Esophagus squamous epithelium (tissue), 5 donors: ENCODE measurements at places on chromosomes 5 and 9.

GRCh38 chr9:114308361-114308950 is 14.4 kb upstream of the ORM1 start:
- no peak for DNase-seq

DNA sequence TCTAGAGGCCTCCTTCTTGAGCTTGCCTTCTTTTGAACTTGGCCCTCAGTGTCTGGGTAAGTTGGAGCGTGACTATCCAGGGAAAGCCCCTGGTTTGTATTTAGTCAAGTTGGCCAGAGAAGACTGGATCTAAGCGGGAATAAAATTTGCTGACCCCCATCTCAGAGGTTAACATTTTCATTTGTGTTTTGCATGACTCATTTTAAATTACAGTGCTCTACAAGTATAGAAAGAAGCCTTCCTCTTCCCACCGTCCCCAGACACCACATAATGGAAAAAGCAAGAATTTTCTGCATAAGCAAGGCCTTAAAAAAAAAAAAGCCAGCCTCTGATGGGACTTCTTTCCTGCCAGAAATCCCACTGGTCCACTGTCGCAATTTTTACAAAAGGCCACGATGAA is 27.2 kb downstream of the PIK3R1 start:
- DNase-seq: no peak

DNA sequence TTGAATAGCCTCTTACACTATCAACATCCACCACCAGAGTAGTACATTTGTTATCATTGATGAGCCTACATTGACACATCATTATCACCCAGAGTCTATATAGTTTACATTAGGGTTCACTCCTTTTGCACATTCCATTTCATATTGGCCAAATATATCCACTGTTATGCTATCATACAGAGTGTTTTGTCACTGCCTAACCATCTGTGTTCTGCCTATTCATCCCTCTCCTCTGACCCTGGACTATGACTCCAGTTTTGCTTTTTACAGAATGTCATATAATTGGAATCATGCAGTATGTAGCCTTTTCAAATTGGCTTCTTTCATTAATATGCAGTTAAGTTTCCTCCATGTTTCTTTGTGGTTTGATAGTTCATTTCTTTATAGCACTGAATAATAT is 904.7 kb downstream of the TLE1 start:
- DNase-seq: no peak

DNA sequence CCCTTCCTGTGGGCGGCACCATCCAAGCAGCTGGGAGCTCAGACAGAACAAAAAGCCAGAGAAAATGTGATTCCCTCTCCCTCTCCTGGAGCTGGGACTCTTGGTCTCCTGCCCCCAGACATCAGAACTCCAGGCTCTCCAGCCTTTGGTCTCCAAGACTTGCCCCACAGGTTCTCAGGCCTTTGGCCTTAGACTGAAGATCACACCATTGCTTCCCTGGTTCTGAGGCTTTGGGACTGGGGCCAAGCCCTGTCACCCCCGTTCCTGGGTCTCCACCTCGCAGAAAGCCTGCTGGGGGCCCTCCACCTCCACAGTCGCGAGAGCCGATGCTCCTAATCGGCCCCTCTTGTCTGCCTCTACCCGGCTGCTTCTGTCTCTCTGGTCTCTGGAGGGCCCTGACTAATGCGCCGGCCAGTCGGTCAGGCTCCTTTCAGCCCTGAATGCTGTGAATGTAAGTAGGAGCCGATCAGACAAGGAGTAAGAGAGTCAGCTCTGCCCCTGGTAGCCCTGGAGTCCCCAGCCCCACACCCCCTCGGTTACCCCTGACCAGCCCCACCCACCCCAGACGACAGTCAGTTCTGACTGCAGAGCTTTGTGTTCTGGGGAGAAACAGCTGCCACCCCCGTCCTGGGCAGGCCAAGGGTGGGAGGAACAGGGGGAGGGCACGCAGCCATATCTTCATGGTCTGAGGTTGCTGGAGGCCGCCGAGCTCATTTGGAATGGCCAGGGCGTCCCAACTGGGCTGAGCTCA is 57.5 kb downstream of the VAV2 start:
- DNase-seq: no peak

- no peak for DNase-seq
Observed at GRCh38 chr5:7980881-7981280, 111.9 kb downstream of the MTRR start.
